ENCODE measurements at places on chromosomes 2 and 18. TPM values are rescaled to one million over a fixed set of nuclear protein-coding genes. Genes with fewer than 3 reads are reported as not detected.
A peak's percentile ranks its signal among the peaks of the same experiment; 100 is the strongest.

POU3F3 gene
- not detected for total RNA-seq

GRCh38 chr2:85802354-85803103 is 48.7 kb downstream of the ATOH8 start:
- DNase-seq = no peak

DNA sequence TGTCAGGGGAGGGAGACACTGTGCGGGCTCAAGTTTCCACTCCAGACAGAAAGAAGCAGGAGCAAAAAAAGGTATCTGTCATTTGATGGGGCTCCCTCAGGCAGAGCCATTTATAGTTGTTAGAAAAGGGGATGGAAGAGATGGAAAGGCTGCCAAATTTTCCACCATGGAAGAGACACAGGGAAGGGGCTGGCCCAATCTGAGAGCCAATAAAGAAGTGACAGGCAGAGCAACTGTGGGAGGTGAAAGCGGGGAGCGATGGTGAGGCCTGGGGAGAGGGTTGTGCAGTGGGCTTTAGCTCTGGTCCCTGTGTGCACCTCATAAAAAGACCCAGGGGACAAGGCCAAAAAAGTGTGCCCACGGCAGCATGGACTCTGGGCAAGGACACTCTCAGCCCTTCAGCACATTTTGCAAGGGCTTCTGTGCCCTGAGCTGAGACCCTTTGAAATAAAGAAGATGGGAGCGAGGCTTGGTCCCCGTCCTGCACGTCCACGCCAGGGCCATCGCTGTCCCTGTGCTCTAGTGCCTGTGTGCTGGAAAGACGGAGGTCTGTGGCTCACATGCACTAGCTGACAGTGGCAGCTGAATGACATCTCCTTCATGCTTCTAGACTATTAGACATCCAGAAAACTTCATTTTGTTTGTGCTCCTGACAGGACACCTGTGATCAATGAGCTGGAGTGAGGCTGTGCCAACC is 456.7 kb upstream of the HS6ST1 start:
- no peak for DNase-seq

SERPINB11 gene
- not detected for total RNA-seq

GRCh38 chr2:210476194-210477128 is at the start of gene LANCL1:
LANCL1 (minus strand) TSS chr2:210476759; CDS start chr2:210476396, 363 bp downstream.
- peak; percentile 95 for DNase-seq

GRCh38 chr2:88469202-88470114 is 17.0 kb upstream of the FOXI3 start:
- no peak for DNase-seq

GRCh38 chr18:40413160-40413559 is 1541.9 kb upstream of the PIK3C3 start:
- no peak for DNase-seq

- DNase-seq = no peak
Observed at GRCh38 chr18:36476433-36476832, 178.9 kb downstream of the FHOD3 start.

SLC66A3 gene
- total RNA-seq = 10.9 TPM

FSIP2 gene
- not detected for total RNA-seq

GRCh38 chr2:199100326-199101110 is 357.2 kb downstream of the SATB2 start:
- DNase-seq = no peak

POTEJ gene
- total RNA-seq = not detected

DNA sequence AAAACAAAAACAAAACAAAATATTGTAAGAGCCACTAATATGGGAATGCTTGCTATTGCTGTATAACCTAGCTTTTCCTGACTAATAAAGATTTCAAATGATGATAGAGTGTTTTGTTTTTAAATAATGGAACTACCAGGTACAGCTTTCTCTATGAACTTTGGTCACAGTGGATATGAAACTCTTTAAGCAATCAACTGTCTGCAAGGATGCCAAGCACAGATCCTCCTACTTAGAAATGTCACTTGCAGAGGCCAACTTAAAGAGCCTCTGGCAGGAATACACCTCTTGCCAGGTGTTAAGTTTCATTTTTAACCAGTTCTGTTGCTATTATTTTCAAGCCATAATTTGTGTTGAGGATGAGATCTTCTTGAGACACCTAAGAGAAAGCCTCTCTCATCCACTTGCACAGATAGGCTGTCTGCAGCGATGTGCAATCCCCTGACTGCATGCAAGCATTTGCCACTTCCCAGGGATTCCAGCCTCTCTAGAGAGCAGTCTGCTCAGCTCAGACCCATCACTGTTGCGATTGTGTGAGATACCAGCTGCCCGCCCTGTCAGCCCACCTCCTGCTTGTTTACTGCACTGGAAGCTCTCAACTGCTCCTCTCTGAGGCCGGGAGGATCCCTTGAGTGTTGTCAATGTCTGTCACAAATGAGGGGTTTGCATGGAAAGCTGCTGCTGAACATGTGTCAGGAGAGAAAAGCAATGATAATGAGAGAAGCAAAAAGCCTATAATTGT is 86.1 kb upstream of the SCG2 start:
- no peak for DNase-seq

RAB17 gene
- total RNA-seq = 2.9 TPM

DNA sequence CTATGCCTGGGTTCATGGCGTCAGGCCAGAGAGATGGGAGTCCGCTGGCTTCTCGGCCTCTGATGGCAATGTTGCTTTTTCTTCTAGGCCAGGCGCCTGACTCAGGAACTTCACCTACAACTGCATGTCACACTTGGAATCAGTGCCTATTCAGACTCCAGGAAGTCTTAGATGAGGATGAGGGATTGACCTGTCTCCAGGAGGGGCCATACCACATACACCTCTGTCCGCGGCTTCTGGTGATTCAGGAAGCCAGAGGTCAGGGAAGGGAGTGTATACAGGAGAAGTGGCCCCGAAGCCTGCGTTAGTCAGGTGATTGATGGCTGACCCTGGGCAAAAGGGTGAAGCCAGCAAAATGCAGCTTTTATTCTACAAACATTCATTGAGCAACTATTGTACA is 109.1 kb upstream of the RMDN2 start:
- no peak for DNase-seq

GRCh38 chr2:146271131-146271831 is 1573.5 kb upstream of the ACVR2A start:
- no peak for DNase-seq

NEU2 gene
- not detected for total RNA-seq

- no peak for DNase-seq
Observed at GRCh38 chr2:220669324-220669723, 902.8 kb downstream of the EPHA4 start.

GRCh38 chr2:172574965-172575364 is 19.1 kb downstream of the PDK1 start:
- DNase-seq = peak; percentile 51

DNA sequence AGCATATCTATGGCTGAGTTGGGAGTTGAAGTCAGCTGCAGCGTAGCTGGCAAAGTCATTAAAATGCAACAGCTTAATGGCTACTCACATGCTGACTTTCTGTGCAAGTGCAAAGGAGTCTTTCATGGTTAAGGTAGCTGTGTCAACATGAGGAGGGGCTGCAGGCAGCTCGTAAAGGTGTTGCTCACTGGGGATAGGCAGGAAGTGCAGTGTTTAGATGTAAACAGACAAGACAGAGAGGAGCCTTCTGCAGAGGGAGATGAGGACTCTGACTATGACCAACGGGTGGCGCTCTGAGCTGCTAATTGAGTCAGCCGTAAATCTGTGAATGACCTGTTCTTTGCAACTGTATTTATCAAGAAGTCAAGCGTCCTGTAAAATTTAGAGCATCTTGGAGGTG is 22.3 kb upstream of the CAVIN2 start:
- peak; percentile 77 for DNase-seq

DNA sequence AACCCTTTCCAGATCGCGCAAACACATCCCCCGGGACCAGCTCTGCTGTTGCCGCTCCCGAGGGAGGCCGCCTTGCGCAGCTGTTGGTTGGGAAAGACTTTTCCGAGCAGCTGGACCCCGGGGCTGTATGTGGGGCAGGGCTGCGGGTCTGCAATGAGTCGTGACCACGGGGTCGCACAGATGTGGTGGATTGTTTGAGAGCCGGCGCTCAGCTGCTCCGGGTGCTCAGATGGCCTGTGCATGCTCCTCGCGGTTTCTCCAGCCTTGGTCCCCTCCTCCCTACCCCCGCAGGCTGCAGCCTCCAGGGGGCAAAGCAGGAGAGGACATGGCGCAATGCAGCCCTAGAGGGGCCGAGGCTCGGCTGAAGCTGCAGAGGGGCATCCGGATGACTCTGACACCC is 105.2 kb upstream of the OTOS start:
- DNase-seq = no peak

IRS1 gene
- total RNA-seq = 3.9 TPM

DNA sequence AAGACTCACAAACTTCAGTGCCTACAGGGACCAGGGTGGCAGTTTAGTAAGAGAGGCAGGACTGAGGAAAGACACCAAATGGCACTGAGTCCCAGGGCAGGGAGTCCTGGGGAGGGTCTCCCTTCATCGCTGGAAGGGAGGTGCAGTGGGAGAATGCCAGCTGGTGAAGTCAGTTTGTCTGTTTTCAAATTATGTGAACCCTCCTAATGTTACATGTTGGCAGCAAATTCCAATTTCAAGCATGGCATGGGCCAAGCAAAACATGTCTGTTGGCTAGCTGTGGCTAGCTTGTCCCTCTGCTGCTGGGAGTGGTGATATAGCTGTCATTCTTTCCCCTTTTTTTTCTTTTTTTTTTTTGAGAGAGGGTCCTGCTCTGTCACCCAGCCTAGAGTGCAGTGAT is 55.9 kb upstream of the HAAO start:
- DNase-seq = no peak

PSMA8 gene
- not detected for total RNA-seq

DNA sequence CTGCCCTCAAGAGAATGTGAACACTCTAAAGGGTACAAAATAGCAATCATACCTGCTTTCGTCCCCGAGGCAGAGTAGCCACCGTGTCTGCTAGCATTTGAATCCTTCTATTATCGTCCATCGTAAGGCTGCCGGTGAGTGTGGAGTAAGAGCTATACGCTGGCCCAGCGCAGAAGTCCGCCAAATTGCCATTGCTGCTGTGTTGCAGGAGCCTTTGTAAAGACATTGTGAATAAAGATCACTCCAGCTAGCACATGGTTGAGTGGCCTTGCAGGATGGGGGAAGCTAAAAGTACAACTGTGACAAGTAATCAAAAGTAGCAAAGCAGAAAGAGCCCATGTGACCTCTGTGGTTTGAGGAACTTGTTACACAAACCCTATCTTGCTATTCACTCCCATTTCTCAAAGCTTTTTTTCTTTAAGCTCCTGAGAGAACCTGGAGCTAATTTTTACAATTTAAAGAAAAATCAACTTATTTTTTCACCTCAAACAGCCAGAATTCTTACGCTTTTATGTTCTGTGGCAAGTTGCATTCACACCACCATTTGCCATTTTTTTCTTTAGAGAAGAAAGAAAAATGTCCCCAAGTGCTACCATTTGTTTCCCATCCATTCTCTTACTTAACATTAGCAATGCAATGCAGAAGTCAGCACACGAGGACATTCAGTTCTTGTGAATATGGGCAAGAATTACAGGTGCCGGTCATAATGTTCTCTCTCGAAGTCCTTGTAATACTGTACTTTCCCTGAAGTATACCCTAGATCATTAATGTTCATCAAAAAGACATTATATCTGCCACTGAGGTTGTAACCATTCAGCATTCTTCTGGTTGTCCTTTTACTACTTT is at the start of gene CYTIP:
Gene CYTIP (minus strand): TSS at position 295 of the 846 bp plus-strand sequence. CDS start 69 bp downstream, at position 226.
- peak; percentile 91 for DNase-seq

DNA sequence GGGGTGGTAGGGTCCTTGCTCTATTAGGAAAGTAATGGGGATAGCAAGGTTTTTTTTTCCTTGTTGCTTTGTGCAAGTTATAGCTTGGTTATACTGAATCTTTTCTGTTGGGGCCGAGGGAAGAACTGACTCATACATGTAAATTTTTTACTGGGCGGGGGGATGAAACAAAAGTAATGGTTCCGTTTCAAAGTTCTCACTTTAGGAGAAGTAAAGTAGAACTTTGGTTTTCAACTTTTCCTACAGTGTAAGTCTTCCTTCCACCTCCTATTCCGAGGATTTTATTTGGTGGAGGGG is 1.1 kb downstream of the AFTPH start:
- DNase-seq = peak; percentile 94

TUBA4A gene
- total RNA-seq = 32.6 TPM

CFAP221 gene
- 0.72 TPM for total RNA-seq

RNPEPL1 gene
- total RNA-seq = 28.4 TPM

CD226 gene
- 6.4 TPM for total RNA-seq
